Smooth muscle cell of bladder (primary cell): ENCODE measurements at places on chromosomes 5 and 9. TPM values are rescaled to one million over a fixed set of nuclear protein-coding genes. Genes with fewer than 3 reads are reported as not detected.

Gene NOXA1
- total RNA-seq, result 0.46 and 0.57 TPM in 2 replicates

Gene UBE2QL1
- under 0.01 and 0.18 TPM in 2 replicates for total RNA-seq

Gene HMCN2
- under 0.01 TPM in 2 replicates for total RNA-seq

Gene BAAT
- total RNA-seq, result not detected in 2 replicates

Gene CTNND2
- not detected in 2 replicates for total RNA-seq

Gene GFI1B
- not detected in 2 replicates for total RNA-seq

Gene FAM169A
- total RNA-seq, result under 0.01 and 0.09 TPM in 2 replicates

Gene INSL6
- not detected in 2 replicates for total RNA-seq

Gene ZNF618
- 5.4 and 7.5 TPM in 2 replicates for total RNA-seq

Gene SMIM33
- total RNA-seq, result not detected in 2 replicates

Gene SLC6A19
- total RNA-seq, result not detected in 2 replicates

Gene VLDLR
- total RNA-seq, result 35.6 and 44.7 TPM in 2 replicates

Gene PRDM9
- not detected in 2 replicates for total RNA-seq

Gene OTULINL
- total RNA-seq, result 0.09 and 0.14 TPM in 2 replicates

Gene ROPN1L
- 0.28 and 0.57 TPM in 2 replicates for total RNA-seq

Gene PRUNE2
- 9.2 and 15.1 TPM in 2 replicates for total RNA-seq

Gene PCDHB7
- 0.18 and 0.71 TPM in 2 replicates for total RNA-seq

Gene PCDHB9
- 0.09 and 0.14 TPM in 2 replicates for total RNA-seq

Gene BARX1
- not detected in 2 replicates for total RNA-seq

Gene SPINK13
- total RNA-seq, result 2.4 and 4.5 TPM in 2 replicates

Gene NIM1K
- total RNA-seq, result 1.8 and 2.7 TPM in 2 replicates

Gene PCA3
- total RNA-seq, result not detected in 2 replicates

Gene TXNDC8
- not detected in 2 replicates for total RNA-seq

Gene TSC1
- 26.5 and 34.3 TPM in 2 replicates for total RNA-seq

Gene SLC23A1
- under 0.01 TPM in 1 of 2 replicates, not detected in the other for total RNA-seq

Gene LHX6
- not detected in 2 replicates for total RNA-seq

Gene SPATA31D4
- total RNA-seq, result not detected in 2 replicates

Gene DAB2IP
- 7.5 and 12.2 TPM in 2 replicates for total RNA-seq

Gene ARAP3
- 1.7 and 2.6 TPM in 2 replicates for total RNA-seq

Gene ENTREP1
- not detected in 2 replicates for total RNA-seq

Gene ORM2
- not detected in 2 replicates for total RNA-seq

Gene FRMD3
- total RNA-seq, result 0.14 and 0.18 TPM in 2 replicates

Gene PTGDS
- 2.3 and 14.1 TPM in 2 replicates for total RNA-seq

Gene HABP4
- 12.8 and 33.6 TPM in 2 replicates for total RNA-seq

Gene ESM1
- total RNA-seq, result 0.57 and 3.3 TPM in 2 replicates
